Activated T-cell treated with anti-CD3 and anti-CD28 coated beads for 1 hour (primary cell): ENCODE measurements at places on chromosomes 6 and 20.

GRCh38 chr20:23640671-23641667, 3.2 kb upstream of the CST3 start:
- DNase-seq, result no peak

DNA sequence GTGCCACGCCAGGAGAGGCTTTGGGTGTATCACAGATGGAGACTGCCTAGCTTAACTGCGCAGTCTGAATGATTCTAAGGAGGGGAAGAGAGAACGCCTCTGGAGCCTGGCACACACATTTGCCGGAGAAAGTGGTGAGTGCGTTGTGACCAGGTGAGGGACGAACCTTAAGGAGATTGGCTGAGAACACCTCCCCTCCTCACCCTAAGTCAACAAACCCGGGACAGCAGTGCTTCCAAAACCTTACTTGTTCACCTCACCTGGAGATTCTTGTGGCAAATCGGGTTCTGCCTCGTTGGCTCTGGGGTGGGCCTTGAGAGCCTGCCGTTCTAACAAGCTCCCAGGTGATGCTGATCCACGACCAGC, 9.4 kb downstream of the SYNJ2 start:
- no peak for DNase-seq

DNA sequence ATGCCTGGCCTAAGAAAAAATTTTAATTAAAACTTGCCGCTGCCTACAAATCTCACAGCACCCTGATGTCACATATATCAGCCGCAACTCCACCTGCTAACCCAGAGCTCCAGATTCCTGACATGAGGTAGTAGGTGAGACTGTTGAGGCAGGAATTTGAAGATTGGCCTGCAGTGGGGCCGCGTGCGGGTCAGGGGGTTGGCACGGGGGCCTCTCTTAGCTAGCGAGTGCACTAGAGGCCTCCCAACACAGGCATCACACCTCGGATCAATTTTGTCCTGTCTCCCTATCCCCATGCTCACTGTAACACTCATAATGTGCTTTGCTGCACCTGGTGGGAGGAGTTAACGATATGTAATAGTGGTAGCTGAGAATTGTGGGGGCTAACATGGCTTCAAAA, 349.8 kb downstream of the CDC5L start:
- no peak for DNase-seq

GRCh38 chr6:35280903-35281302, 16.7 kb upstream of the DEF6 start:
- DNase-seq, result no peak

DNA sequence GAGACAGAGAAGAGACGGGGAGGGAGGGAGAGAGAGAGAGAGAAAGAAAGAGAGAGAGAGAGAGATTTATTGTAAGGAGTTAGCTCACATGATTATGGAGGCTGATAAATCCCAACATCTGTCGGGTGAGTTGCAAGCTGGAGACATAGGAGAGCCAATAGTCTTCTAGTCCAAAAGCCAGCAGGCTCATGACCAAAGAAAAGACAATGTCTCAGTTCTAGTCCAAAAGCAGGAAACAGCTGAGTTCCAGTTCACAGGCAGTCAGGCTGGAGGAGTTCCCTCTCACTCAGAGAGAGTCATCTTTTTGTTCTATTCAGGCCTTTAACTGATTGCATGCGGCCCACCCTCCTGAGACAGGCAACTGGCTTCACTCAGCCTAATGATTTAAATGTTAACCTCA, 416.6 kb downstream of the PREX1 start:
- DNase-seq, result no peak

GRCh38 chr20:62494537-62494936, 18.7 kb upstream of the GATA5 start:
- no peak for DNase-seq

DNA sequence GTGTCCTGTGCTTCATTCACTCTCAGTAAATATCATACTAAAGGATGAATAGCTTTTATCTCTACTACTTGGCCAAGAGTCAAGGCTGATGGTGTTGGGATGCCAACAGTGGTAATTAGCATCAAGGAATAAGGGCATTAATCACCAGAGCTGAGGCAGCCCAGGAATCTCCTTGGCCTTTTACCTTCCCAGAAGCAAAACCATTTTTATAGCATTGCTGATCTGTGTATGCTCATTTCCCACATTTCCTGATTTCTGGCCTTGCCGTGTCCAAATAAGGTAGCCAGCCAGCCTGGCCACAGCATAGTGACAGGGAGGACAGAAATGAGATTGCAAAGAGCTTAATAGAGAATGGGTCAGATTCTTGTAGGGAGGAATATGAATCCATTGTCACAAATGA, 76.7 kb upstream of the FOXO3 start:
- DNase-seq, result no peak

- no peak for DNase-seq
Measured at GRCh38 chr6:149593408-149593807, 27.2 kb downstream of the GINM1 start.

GRCh38 chr6:67818322-67818721, 816.8 kb upstream of the ADGRB3 start:
- DNase-seq, result no peak

DNA sequence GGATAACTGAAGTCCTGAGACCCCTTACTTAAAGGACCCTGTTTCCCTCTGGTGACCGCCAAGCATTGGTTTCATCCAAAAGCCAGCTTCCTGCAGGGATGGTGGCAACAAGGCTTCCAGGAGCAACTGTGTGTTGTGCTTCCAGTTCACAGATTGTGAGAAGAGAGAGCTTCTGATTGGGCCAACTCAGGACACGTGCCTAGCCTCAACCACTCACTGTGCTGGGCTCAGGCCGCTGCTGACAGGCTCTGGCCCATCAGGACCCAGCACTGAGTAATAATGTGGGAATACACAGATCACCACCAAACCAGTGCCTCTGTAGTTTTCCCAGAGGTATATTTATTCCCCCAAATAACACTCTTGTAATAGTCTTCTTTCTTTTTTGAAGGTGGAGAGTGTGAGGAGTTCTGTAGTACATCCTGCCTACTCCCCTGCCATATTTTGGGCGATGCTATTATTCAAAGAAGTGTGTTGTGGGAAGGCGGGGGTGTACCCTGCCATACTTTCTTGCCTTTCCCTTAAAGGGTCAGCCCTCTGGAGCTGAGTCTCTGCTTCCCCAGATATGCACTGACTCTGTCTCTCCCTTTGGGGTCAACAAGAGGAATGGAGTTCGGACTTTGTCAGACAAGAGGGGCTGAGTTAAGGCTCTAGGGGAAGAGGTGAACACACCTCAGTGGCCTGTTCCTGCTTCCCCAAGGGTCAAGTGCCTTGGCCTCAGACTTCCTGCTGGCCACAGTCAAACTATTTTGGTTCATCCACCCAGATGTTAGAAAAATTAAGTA, 23.2 kb downstream of the PPP1R16B start:
- no peak for DNase-seq

- DNase-seq, result no peak
Measured at GRCh38 chr6:42333612-42334011, 116.0 kb upstream of the MRPS10 start.

- no peak for DNase-seq
Measured at GRCh38 chr6:105178110-105178509, 1.7 kb downstream of the POPDC3 start.

- no peak for DNase-seq
Measured at GRCh38 chr20:7497985-7498384, 442.3 kb downstream of the HAO1 start.

DNA sequence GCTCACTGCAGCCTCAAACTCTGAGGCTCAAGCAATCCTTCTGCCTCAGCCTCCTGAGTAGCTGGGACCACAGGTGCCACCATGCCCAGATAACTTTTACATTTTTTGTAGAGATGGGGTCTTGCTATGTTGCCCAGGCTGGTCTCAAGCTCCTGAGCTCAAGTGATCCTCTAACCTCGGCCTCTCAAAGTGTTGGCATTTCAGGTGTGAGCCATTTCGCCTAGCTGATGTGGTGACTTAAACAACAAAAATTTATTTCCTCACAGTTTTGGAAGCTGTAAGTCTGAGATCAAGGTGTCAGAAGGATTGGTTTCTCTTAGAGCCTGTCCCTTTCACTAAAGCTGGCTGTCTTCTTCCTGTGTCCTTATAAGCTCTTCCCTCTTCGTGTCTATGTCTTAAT, 15.0 kb upstream of the JARID2 start:
- no peak for DNase-seq

DNA sequence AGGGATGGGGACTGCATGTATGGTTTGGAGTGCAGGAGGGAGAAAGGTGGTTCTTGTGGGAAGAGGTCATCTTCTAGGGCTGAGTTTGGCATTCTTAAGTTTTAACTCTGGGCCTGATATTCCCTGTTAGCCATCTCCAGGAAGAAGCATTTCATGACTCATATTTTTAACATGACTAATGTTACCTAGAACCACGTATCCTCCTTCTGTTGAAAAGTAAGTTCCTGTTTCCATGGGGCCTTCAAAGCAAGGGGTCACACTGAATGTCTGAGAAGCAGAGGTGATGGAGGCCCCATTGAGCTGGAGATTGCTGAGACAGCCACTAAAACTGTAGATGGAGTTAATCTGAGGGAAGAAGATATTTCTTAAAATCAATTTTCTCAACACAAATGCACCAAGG, 30.2 kb downstream of the FAM229B start:
- DNase-seq, result no peak

DNA sequence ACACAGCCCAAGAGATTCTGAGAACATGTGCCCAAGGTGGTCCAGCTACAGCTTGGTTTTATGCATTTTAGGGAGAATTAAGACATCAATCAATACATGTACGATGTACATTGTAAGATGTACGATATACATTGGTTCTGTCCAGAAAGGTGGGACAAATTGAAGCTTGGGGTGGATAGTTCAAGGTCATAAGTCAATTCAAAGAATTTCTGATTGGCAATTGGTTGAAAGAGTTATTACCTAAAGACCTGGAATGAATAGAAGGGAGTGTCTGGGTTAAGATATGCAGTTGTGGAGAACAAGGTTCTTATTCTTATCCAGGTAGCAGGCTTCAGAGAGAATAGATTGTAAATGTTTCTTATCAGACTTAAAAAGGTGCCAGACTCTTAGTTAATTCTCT, 31.8 kb upstream of the LCA5 start:
- DNase-seq, result no peak

DNA sequence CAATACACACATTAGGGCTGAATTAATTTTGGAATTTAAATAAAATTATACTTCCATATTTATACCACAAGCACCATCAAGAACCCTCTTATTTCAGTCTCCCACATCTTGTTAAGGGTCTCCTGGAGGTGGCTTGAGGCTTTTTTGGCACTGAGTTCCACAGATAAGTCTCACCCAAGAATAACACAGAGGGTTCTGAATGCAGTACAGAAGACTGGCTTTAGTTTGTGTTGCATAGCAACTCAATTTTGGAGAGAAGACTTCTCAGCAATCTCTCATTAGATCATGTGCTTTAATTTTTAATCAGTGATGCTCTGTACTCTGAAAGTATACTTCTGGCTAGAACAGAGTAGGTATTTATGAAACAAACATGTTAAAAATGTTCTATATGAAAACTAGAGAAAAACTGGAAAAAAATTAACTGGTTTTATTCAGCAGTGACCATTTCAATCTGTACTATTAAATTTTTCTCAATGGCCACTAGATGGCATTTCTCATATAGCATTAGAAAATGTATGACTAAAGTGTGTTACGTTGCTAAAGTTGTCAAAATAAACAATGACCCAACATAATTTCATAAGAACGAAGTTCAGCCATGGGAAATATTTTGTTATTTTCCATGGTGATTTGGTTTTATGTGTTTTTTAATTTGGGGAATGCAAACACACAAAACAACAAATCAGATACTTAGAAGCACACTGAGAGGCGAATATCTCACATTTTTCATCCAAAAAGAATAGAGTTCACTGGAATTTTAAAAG, 32.7 kb upstream of the MAP7 start:
- no peak for DNase-seq

DNA sequence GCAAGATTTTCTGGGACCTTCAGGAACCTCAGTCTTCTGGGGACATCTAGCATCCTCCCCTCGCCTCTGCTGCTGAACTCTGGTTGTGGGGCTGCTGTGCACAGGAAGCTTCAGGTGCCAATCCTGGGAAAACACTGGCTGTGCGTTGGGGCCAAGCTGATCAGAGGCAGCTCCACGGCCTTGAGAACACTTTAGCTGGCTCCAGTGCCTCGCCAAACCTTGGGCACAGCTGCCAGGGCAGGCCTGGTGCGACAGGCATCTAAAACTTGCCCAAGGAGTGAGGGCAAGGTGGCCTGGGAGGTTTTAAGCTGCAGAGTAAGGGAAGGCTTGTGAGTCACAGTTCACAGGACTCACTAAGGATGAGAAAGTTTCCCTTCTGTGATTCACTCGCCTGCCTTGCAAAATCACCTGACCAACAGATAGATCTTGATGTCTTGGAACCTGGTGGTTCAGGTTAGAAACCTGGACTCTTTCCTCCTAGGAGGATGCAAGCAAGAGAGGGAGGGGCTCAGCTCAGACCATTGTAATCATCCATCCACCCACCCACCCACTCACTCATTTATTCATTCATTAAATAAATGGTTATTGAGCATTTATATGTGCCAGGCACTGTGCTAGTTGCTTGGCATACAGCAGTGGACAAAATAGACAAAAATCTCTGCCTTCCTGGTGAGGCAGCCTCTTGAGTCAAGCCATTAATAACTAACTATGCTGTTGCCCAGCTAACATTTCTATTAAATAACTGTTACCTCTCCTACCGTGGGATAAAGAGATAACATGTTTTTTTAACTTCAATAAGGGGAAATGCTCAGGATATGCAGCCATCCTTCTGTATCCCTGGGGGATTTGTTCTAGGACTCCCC, 2.5 kb upstream of the SPATS1 start:
- no peak for DNase-seq

DNA sequence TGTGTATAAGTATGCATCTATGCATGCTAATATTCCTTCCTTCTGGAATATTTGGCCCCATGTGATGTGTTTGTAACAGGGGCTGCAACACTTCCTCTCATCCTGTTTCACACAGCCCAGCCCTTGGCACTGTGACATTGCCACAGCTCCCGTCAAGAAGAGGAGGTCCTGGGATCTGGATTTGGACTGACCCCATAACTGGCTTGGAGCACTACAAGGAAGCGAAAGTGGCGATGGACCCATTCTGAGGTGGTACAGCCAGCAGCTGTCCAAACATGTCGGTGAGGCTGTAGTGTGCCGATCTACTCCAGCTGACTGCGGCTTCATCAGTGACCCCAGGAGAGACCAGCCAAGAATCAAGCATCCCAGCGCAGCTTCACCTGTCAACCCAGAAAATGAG, 18.2 kb downstream of the SYNDIG1 start:
- no peak for DNase-seq
